ENCODE measurements at places on chromosomes 2 and 18.

DNA sequence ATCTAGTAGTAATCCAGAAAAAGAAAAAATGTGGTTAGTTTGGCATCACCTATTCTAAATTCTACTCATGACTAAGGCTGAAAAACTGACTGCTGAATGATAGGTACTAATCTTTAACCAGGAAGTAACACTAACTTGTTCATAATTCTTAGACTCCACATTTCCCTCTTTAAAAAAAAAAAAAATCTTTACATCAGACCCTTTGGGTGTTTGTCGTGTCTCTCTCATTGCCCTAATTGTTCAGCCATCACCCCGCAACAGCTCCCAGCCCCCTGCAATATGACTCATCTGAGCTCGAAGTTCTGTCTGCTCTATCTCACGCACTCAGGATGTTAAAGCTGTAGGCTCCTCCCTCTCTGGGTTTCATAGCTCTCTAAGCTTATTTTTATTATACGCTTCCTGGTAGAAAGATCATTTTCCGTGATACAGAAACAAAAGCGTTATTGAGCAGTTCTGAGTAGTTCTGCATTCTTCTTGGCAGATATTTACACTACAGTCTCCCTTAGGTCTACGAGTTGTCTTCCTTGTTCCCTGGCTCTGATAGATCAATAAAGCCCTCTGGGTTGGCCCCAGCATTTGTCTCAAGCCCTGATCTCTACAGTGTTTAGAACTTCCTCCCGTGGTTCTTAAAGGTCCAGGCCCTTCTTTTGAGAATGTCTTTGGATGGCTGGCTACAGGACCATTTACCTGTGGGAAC lies 95.6 kb downstream of the TNFRSF11A start:
- DNase-seq = peak; percentile 69

DNA sequence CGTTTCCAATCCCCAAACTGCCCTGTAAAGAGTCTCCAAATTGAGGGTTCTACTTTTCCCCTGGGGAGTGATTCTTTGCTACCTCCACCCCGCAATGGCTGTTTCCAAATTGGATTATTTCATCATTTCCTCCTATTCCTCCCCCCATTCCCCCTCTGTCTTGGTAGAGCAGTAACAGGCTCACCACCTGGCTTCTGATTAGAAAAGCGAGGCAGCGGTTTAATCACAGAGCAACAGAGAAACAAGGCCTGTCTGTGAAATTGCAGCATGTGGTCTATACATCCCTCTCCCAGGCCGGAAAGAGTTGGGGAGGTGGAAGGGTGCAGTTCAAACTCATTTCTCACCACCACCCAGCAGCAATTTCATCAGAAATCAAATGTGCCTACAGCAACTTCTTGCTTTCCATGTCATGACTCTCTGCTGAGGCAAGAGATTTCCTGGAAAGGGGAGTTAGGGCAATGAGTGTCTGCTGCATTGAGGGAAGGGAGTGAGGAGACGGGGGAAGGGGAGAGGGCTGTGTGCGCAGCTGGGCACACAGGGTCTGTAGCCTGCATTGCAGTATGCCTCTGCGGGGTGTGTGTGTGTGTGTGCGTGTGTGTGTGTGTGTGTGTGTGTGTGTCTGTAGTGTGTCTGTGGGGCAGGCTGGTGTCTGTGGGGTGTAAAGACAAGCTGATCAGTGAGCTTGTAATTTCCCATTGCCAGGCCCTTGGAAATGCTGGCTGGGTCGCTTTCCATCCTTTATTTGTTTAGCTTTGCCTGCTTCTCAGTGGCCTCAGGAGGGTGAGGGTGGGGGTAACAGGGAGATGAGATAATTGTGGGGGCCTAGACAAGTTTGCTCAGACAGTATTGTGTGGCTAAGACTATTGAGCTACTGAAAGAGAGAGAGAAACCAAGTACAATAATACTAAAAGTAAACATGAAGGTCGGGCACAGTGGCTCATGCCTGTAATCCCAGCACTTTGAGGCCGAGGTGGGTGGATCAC lies 13.5 kb upstream of the IGFBP2 start:
- no peak for DNase-seq

GRCh38 chr2:241535871-241536655 lies 22.5 kb upstream of the BOK start:
- no peak for DNase-seq

DNA sequence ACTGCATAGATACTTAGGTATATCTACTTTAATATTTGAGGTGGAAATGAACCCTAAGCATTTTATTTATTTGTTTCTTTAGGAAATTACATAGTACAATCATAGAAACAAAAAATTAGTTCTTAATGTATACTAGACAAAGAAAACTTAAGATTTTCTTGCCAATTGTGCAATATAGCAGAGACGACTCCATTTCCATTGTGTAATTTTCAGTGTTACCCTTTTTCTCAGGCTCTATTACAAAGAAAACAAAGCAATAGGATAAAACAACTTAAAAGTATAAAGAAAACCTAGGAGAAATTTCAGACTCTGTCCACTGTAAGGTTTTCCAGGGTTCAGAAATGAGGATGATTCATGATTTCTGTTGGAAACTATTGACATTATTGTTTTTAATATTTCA lies 89.0 kb upstream of the SERTAD2 start:
- no peak for DNase-seq

DNA sequence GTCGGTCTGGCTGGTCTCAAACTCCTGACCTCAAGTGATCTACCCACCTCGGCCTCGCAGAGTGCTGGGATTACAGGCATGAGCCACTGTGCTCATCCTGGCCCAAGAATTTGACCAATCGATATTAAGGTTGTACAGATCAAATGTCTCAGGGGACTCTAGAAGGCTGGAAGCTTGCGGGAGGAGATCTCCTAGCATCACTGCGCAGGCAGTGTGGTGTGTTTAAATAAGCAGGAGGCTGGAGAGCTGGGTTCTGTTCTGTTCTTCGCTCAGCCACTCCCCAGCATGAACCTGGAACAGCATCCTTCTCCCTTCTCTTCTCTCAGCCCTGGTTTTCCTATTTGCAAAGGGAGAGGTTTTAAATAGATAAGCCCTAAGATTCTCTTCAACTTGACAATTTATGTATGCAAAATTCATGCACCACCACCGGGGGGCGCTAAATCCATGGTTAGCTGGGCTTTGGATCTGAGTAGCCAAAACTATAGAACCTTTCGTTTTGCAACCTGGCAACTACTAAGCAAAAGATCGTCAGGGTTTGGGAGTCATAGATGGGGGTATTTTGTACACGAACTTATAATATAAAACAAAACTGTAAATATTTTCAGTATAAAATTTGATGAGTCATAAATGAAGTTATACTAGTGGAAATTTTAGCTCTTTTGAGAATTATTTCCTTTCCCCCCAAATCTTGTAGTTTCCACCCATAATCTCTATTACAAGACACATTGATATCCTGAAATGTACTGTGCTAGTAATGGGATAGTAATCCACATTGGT lies 60.6 kb downstream of the SLC16A14 start:
- peak; percentile 60 for DNase-seq

DNA sequence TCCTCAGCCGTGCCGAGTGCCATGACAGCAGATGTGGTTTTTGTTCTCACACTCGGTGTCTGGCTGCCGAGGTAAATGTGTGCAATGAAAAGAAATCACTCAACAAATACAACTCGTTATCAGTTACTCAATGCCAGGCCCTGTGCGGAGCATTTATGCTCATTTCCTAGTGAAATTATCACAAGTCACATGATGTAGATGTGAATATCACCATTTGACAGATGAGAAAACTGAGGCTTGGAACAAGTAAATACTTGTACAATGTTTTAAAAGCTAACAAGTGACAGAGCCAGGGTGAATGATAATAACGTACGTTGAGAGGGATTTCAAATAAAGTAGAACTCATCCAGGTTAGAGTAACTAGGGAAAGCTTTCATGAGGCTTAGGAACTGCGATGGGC lies 174.7 kb downstream of the EIPR1 start:
- no peak for DNase-seq

DNA sequence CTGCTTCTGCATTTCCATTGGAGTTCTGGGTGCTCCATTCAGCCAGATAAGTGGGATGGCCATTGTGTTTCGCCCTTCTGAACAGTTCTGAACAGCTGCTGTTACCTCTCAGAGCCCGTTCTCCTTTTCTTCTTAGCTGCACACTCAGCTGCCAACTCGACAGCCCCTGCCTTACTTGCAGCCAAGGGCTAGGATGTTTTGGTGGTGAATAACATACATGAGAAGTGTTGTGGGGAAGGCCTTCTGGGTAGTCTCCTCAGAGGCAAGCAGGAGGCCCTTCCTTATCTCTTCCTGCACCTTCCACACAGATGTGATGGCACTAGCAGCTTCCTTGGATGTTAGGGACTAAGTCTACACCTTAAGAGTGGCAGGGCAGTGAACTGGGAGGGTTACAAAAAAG lies 138.4 kb upstream of the NOSTRIN start:
- no peak for DNase-seq

GRCh38 chr2:130823171-130823885 lies 13.4 kb upstream of the ARHGEF4 start:
- no peak for DNase-seq

- DNase-seq = no peak
Observed at GRCh38 chr2:54617409-54617808, 106.1 kb upstream of the EML6 start.

- DNase-seq = no peak
Observed at GRCh38 chr2:133819906-133820305, 251.6 kb upstream of the NCKAP5 start.

DNA sequence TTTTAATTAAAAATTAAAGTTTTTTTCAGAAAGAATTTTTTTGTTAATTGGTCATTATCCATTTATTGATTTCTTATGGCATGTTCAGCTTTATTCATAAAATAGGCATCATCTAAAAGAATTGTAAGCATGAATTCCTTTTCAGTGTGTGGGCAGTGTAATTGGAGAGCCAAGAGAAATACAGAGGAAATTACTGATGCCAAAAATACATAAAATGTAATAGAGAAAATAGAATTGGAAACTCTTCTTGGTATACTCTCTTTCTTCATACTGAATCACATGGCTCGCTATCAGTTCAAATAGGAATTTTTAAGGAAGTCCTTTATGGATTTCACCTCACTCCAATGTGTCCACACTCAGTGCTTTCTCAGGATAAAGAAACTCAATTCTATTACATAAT lies 663.6 kb upstream of the NRXN1 start:
- DNase-seq = no peak

GRCh38 chr2:239482778-239483712 lies 82.2 kb upstream of the HDAC4 start:
- DNase-seq = no peak

GRCh38 chr2:144102386-144102785 lies 417.5 kb downstream of the ZEB2 start:
- DNase-seq = no peak

DNA sequence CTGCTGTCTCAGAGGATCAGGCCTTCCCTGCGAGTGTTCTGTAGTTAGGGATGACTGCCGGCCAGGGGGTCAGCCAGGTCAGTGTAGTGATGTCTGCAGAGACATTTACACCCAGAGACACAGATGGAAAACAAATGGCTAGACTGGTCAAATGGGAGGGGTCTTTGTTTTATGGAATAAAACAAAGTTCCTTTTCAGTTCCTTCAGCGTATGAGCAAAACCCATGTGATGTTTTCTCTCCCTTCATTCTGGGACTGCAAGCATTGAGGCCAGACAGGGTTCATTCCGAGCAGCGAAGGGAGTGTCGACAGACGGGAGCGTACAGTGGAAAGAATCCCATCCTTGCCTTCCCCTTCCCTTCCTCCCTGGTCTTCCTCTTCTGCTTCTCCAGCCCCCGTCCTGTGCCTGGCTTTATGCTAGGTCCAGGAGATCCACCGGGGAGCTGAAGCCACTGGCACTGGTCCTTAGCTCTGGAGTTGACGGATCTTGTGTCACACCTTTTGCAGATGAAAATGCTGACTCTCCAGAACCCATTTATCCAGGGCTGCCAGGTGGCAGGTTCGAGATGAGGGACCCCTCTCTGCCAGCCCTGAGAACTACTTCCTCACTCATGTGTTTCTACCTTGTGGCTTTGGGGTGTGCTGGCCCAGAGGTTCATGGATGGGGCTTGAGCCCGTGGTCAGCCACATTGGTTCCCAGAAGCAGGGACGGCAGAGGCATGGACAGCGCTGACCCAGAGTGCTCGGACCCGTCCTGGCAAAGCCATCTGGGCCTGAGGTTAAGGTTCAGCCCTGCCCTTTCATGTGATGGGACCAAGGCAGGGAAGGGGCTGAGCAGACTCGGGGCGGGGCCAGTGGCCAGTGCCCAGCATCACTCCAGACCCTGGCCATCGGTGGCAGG lies 24.2 kb downstream of the ITGB1BP1 start:
- DNase-seq = no peak

DNA sequence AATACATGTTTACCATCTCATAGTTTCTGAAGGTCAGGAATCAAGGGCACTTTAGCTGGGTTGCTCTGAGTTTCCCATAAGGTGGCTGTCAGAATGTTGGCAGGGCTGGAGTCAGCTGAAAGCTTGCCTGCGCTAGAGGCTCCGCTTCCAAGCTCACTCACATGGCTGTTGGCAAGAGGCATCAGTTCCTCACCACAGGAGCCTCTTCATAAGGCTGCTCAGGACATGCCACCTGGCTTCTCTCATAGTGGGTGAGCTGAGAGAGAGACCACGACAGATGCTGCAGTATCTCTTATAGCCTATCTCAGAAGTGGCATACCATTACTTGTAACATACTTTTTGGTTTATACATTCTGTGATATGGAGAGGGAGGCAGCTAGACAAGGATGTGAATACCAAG lies 7.2 kb downstream of the HADHB start:
- DNase-seq = no peak

- DNase-seq = no peak
Observed at GRCh38 chr2:128608921-128609880, 290.5 kb upstream of the HS6ST1 start.

DNA sequence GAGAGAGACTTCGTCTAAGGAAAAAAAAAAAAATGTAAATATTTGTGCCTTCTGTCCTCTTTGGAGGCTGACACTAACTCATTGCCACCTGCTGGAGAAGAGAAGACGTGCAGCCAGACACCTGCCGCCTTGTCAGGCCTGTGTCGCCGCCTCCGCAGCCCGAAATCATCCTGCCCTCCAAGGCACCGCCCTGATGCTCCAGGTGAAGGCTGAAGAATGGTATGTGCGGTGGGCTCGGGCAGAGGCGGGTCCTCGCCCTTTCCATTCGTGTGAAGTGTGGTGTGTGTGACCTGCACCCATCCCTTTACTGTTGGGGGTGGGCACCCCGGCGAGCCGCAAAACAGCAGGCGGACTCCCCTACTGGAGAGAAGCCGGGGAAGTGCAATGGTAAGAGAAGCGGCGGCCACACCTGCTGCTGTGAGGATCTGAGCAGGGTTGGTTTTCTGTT lies 60.4 kb downstream of the FAM161A start:
- peak; percentile 67 for DNase-seq

DNA sequence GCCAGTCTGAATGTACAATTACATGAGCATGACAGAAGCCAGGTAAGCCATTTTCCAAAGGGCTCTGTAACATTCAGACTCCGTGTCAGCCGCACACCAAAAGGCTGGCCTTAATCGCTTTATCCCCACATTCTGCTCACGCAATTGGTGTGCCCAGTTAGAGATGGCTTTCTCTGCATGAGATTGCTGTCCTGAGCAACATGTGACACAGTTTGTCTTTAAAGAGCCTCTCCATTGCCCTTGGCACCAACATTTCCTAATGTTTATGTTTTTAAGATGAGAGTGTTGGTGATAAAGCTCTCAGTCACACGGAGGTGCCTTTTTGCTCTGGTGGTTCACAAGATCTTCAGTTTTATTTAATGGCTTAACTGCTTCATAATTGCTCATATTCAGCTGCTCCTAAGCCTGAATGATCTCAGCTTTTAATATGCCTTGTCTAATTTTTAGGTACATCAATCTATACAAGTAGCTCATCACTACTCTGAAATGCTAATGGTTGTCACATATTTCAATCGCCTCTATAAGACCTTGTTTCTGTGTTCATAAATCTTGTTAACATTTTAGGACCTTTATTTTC lies 164.8 kb upstream of the ACVR2A start:
- DNase-seq = no peak

- no peak for DNase-seq
Observed at GRCh38 chr2:100017633-100018032, 124.8 kb downstream of the AFF3 start.
